Activated T-helper 2 cell treated with anti-CD3 and anti-CD28 coated beads, Interferon-gamma antibody, Interleukin-2, Interleukin-4, amounts not matched to agents 10 μg/mL and 5 μg/mL and 100 μg/mL, durations not matched to agents 14 hours and 24 hours and 36 hours (primary cell): ENCODE measurements at places on chromosomes 7 and 10. TPM values are rescaled to one million over a fixed set of nuclear protein-coding genes. Genes with fewer than 3 reads are reported as not detected.

- H3K27ac ChIP-seq = no peak overlapping the region
- DNase-seq = no peak
- H3K4me3 ChIP-seq = no peak overlapping the region
- no peaks in the 10 kb centered on the region for H3K4me1 ChIP-seq
Observed at GRCh38 chr10:76784076-76784475, 853.5 kb downstream of the KCNMA1 start.

DNA sequence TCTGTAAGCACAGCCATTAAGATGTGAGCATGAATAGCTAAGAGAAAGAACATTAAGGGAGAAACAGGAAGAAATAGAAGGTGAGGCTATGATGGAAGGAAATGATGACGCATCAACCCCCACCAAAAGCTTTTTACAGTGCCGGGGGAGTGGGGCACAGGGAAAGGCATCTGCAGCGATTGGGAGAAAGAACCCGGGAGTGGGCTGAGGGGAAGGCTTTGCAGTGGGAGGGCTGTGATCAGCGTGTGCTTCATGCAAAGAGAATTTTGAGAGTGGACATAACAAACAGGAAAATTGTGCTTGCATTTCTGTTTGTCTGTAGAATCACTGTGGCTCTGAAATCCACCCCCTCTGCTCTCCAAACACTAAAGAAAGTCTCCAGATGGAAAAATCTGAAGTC, 250.8 kb downstream of the KCNMA1 start:
- no peak overlapping the region for H3K27ac ChIP-seq
- H3K27me3 ChIP-seq = peaks cover 3% of the 10 kb centered on the region
- H3K36me3 ChIP-seq = no peaks in the 10 kb centered on the region
- H3K4me3 ChIP-seq = no peak overlapping the region
- peaks cover 5% of the 10 kb centered on the region for H3K4me1 ChIP-seq
- no peak for DNase-seq

GRCh38 chr10:67211680-67212079, 285.8 kb downstream of the LRRTM3 start:
- no peaks in the 10 kb centered on the region for H3K36me3 ChIP-seq
- H3K4me1 ChIP-seq = no peaks in the 10 kb centered on the region
- DNase-seq = no peak

- no peak for DNase-seq
- H3K27me3 ChIP-seq = peaks cover 34% of the 10 kb centered on the region
- H3K4me3 ChIP-seq = no peak overlapping the region
- H3K4me1 ChIP-seq = peaks cover 3% of the 10 kb centered on the region
- no peaks in the 10 kb centered on the region for H3K36me3 ChIP-seq
Observed at GRCh38 chr7:155587486-155587885, 41.1 kb upstream of the CNPY1 start.

GRCh38 chr7:158051776-158052175, 535.8 kb downstream of the PTPRN2 start:
- no peak for DNase-seq
- no peak overlapping the region for H3K4me3 ChIP-seq
- H3K27me3 ChIP-seq = no peaks in the 10 kb centered on the region
- H3K27ac ChIP-seq = no peak overlapping the region
- no peaks in the 10 kb centered on the region for H3K36me3 ChIP-seq
- no peaks in the 10 kb centered on the region for H3K4me1 ChIP-seq

DNA sequence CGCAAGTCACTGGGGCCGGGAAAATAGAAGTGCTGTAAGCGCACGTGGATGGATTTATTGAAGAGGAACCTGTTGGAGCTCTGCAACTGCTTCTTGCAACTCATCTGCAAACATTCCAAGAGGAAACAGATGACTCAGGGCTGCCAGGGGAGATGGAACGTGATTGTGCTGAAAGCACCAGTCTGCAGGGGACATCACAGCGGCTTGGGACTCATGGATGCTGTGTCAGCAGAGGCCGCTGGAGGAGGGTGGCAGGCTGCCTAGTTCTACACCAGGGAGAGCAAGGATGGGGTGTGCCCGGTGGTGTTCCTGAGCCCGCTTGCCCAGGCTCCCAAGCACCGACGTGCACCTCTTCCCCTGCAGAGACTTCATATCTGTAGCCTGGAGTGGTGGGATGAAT, 515.7 kb downstream of the TCERG1L start:
- no peaks in the 10 kb centered on the region for H3K36me3 ChIP-seq
- H3K4me1 ChIP-seq = no peaks in the 10 kb centered on the region
- DNase-seq = no peak
- H3K4me3 ChIP-seq = no peak overlapping the region
- no peaks in the 10 kb centered on the region for H3K27me3 ChIP-seq
- no peak overlapping the region for H3K27ac ChIP-seq

- peaks cover 96% of the 10 kb centered on the region for H3K36me3 ChIP-seq
- no peaks in the 10 kb centered on the region for H3K27me3 ChIP-seq
- H3K4me1 ChIP-seq = peaks cover 60% of the 10 kb centered on the region
- peak overlapping the region; percentile 64 for H3K27ac ChIP-seq
- no peak for DNase-seq
Observed at GRCh38 chr7:26195867-26196657, 4.5 kb downstream of the HNRNPA2B1 start.

DNA sequence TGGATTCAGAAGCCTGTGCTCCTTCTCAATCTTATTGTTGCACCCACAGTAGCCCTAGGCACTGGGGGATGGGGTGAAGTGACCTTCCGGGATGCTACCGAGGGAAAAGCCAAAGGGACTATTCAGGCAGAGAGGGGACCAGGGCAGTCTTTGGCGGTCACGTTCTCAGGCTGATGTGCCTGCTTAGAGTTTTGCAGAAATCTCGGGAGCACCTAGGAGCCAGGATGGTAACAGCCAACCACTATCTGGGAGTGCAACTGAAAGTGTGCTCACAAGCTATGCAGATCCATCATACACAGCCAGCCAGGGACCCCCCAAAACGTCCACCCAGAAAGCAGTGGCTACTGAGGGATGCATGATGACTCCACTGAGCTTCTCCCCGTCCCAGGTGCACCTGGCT, 52.4 kb downstream of the CXCL12 start:
- no peak overlapping the region for H3K4me3 ChIP-seq
- H3K27ac ChIP-seq = no peak overlapping the region
- H3K36me3 ChIP-seq = no peaks in the 10 kb centered on the region
- no peak for DNase-seq
- H3K4me1 ChIP-seq = no peaks in the 10 kb centered on the region
- H3K27me3 ChIP-seq = peaks cover 3% of the 10 kb centered on the region

DNA sequence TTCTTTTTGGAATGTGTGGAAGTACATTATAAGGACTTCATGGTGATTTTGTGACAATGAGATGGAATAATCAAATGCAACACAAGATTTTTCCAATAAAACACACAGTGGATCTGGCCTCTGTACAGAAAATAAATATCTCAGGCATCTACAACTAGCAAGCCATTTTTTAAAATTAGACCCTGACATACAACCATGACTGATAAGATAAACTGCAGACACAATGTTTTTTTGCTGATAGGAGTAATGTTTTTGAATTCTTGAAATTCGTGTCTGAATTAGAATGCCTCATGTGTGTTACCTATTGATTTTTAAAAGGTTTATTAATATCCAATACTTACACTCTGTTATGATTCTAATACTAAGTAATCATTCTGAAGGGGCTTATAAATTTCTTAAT, 328.1 kb downstream of the HGF start:
- no peak overlapping the region for H3K4me3 ChIP-seq
- DNase-seq = no peak
- H3K27me3 ChIP-seq = no peaks in the 10 kb centered on the region
- H3K27ac ChIP-seq = no peak overlapping the region
- H3K36me3 ChIP-seq = no peaks in the 10 kb centered on the region

DNA sequence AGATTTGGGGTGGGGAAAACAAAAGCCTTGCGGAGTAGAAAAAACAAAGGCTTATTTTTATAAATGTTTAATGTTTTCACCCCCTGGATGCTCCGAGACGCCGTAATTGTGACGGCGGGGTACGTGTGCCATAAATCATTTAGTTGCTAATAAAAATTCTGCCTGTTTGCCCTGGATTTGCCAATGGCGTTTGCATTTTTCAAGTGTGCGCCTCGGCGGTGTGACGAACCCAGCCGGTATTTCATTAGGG, 2.5 kb upstream of the TNRC18 start:
- no peak overlapping the region for H3K4me3 ChIP-seq
- H3K27ac ChIP-seq = no peak overlapping the region
- no peaks in the 10 kb centered on the region for H3K36me3 ChIP-seq
- DNase-seq = no peak

DNA sequence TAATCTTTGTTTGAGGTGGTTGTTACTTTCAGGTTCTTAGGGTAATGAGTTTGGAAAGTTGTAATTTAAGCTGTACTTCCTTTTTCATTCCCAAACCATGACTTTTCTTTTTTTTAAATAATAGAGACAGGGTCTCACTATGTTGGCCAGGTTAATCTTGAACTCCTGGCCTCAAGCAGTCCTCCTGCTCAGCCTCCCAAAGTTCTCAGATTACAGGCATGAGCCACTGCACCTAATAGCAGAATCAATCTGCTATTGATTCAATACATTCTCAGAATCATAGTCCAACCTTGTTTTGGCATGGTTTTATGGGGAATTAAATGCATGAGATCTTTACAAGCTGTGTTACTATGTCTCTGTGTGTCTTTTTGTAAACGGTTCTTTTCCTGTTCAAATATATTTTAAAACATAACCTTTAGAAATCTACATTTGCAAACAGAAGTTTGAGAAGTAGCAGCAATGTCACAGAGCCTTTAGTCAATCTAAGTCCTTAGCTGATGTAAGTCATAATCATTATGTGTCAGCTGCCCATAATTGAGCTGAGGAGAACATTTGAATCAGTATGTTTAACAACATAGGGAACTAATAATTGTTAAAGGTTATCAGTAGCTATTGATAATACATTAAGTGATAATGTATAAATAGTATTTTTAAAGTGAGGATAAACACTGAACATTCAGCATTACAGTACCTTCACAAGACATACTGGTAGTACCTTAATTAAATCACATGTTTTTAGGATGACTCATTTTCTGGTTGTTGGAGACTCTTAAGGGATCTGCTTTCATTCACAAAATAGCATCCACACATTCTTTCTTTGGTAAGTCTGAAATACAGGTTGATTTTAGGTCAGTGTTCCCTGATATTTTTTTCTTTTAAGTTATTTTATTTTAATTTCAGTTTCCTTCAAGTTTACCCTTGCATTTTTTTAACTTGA, 8.8 kb downstream of the INPP5F start:
- no peaks in the 10 kb centered on the region for H3K27me3 ChIP-seq
- DNase-seq = no peak
- H3K4me3 ChIP-seq = no peak overlapping the region
- peaks cover 21% of the 10 kb centered on the region for H3K4me1 ChIP-seq
- H3K27ac ChIP-seq = no peak overlapping the region

Gene TEX36
- not detected in 2 replicates for total RNA-seq

Gene TMEM106B
- 23.9 and 24.1 TPM in 2 replicates for total RNA-seq

Gene SUN3
- total RNA-seq = not detected in 2 replicates
